ENCODE measurements at places on chromosomes 12 and 14. TPM values are rescaled to one million over a fixed set of nuclear protein-coding genes. Genes with fewer than 3 reads are reported as not detected.

GRCh38 chr12:59708064-59708463, 112.2 kb downstream of the SLC16A7 start:
- DNase-seq: no peak

DNA sequence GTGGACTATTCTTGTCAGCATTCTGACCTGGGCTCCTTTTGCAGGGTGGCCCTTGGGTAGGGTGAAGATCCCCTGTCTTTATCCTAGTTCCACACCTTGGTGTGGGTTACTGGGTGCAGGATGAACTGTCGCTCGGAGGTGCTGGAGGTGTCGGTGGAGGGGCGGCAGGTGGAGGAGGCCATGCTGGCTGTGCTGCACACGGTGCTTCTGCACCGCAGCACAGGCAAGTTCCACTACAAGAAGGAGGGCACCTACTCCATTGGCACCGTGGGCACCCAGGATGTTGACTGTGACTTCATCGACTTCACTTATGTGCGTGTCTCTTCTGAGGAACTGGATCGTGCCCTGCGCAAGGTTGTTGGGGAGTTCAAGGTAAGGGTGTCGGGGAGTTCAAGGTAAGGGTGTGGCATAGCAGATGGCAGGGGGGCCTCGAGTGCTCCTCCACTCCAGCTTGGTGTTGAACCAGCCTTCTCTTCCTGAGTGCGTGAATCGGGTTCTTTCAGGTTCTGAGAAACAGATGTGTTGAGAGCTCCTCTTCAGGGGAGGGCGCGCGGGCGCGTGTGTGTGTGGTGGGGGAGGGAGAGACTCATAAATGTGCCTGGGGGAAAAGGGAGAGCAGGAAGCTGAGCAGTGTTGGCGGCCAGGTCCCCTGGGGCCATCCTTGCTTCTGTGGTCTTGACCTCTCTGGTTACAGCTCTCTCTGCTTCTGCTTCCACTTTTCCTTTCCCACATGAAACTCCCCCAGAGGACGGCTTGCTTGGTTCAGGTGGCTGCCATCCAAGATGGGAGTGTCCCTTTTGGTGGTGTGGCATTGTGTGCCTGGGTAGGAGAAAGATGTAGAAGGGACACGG, 4.0 kb downstream of the ATG101 start:
- DNase-seq: no peak

DNA sequence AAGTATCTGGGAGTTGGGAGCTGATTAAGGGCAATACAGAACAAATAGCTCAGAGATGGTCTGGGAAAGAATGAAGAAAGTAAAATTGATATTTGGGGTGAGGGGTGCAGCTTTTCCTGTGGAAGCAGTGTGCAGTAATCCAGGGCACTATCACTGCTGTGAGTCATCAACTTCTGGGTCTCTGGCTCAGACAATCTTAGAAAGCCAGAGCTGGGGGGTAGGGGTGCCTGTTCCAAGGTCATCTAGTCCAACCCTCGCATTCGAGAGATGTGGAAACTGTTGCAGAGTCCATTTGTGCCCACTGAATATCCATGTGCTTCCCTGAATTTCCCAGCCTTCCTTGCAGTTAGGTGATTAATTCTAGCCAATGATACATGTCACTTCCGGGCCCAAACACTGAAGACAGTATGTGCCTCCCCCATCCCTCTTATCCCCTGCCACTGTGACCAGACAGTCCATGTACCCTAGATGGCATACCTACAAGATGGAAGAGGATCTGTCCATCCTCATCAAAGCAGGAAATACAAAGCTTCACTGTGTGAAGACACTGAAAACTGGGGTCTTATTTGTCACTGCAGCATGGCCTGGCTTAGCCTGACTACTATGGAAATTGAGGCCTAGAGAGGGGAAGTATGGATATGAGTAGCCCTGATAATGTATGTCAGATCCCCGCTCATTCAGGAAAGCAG, 51.9 kb downstream of the ZFP36L1 start:
- no peak for DNase-seq

Gene MFAP5
- total RNA-seq: not detected

GRCh38 chr12:23006413-23006812, 381.4 kb downstream of the ETNK1 start:
- DNase-seq: no peak

DNA sequence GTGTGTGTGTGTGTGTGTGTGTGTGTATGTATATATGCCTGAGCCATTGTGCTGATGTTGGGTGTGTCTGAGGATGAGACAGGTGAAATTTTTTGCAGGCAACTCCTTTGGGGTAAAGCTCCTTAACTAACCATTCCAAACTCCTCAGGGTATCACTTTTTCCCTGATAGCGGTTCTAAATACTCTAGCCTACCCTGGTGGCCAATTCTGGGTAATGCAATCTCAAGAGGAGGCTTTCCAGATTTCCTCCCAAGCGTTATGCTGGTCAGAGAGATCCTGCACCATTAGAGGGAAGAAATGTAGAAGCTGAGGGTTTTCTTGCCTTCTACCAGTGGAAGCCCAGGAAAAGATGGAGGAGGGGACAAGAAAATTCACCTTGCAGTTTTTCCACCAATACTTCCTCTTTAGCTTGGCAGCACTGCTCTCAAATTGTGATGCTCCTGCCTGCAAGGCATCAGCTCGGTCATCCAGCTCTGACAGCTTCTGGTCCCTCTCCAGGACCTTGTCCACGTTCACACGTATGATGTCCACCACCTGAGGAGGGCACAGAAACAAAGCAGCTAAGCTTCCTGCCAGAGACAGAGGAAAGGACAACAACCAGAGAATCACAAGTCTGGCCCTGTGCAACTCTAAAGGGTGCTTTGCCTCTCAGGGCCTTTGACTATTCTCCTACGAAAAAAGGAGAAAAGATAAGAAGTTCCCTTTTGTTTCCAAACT, 4.9 kb downstream of the VAMP1 start:
- DNase-seq: peak; percentile 52

DNA sequence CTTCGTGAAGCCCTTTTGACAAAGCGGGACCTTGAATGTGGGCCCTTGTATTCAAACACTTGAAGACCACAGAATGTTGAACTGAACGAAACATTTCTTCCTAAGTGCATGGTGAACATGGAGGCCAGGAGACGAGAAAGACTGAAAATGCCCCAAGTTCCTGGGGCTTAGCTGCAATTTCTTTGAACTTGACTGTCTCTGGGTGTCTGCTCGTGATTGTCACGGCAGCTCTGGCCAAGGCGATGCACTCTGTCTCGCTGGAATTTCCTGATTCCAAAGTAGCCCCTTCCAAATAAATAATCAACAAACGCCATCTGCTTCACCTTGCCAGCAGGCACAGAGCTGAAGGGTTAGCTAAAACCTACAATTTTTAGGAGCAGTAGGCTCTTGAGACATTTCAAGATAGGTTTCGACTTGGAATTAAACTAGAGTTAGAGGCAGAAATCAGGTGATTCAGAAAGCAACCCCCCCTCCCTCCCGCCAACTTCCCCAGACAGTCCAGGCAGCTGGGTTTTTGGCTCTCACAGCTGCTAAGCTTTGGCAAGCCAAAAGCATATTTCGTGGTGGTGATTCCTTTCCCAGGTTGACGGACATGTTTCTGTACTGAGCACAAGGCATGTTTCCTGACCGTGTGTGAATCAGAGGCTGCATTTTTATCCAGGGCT, 13.5 kb upstream of the IRF2BPL start:
- DNase-seq: no peak

Gene OGFOD2
- total RNA-seq: 17.3 TPM

- DNase-seq: no peak
Measured at GRCh38 chr12:52740584-52740983, 36.6 kb downstream of the KRT76 start.

- no peak for DNase-seq
Measured at GRCh38 chr12:94207849-94208621, 59.7 kb downstream of the PLXNC1 start.

- DNase-seq: no peak
Measured at GRCh38 chr12:26056335-26056734, 68.5 kb downstream of the BHLHE41 start.

DNA sequence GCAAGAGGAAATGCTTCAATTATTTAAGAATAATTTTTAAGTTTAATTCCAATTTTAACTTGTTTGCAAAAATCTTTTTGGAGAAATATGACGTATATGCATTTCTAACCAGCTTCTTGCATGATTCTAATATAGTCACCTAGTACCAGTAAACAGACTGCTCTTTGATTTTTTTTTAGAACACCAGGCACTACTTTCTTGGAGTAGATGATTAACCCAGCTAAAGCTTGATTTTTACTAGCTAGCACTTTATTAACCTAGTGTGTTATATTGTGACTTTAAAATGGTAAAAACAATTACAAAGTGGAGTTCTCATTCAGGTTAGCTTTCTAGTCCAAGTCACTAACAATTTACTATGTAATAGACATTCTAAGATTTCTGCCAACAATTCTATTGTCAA, 32.6 kb upstream of the FGD4 start:
- no peak for DNase-seq

- DNase-seq: no peak
Measured at GRCh38 chr12:5884285-5884684, 60.8 kb downstream of the ANO2 start.

- DNase-seq: no peak
Measured at GRCh38 chr12:12387501-12387900, 30.6 kb downstream of the BORCS5 start.

GRCh38 chr14:50792051-50792477, 38.9 kb downstream of the NIN start:
- DNase-seq: no peak

DNA sequence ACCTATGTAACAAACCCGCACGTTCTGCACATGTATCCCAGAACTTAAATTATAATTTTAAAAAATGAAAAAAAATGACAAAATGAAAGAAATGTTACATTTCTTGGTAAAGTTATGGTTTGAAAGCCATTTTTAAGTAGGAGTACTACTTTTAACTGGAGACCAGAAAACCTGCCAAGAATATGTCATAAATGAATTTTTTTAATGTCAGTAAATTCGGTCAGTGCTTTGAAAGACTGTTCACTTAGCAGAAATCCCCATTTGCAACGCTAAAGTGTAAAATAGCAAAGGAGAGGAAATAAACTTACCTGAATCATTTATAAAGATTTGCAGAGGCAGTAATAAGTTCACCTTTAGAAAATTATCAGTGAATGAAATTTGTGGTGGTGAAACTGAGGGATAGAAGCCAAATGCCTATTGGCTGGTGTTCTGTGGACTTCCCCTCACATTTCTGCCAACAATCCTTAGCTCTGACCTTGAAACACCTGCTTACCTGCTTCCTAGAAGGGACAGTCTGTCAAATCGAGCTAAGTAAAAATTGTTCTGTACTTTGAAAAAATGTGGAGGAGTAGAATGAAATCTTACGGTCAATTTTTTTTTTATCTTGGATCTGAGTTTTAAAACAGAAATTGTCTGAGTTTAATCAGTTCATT, 714.2 kb downstream of the SLC6A15 start:
- DNase-seq: no peak

Gene ZDHHC22
- 38.6 TPM for total RNA-seq

DNA sequence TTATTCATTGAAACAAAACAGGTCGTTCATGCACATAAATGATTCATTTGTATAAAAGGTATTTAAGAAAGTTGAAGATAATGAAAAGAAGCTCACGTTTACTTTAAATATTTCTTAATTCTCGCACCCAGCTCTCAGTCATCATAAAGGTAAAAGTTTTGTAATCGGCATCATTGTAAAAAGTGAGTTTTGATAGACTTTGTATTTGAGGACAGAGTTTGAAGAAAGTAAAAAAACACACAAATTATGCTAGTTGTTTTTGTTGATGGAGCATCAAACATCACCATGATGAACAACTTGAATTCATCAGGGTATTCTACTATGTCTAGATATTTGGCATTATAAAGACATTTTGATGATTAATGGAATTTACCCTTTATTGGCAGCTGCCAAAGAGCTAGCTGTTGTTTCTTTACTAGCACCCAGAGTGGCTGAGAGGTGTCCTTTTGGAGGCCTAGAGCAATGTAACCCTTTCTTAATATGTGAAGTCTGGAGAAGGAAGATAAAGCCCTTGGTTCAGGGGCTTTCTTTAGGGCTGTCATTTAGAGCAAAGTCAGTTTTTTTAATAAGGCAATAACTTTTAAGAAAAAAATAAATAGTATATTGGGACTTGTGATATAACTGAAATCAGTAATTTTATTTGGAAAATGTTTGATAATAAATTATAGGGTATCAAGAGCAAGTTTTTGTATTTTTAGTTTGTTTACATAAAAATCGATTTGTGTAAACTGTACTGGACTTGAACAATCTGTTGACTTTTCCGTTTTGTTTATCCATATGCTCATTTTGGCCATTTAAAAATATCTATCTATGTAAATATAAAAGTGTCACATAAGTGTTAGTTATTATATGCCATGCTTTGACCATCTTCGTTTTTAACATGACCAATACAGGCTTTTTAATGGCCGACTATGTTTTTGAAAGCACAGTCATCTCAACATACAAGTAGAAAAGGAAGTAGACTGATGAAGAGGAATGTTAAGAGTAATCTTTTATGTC, 7.4 kb downstream of the GLRX5 start:
- DNase-seq: no peak

GRCh38 chr12:66279123-66279712, 23.1 kb upstream of the HELB start:
- no peak for DNase-seq

DNA sequence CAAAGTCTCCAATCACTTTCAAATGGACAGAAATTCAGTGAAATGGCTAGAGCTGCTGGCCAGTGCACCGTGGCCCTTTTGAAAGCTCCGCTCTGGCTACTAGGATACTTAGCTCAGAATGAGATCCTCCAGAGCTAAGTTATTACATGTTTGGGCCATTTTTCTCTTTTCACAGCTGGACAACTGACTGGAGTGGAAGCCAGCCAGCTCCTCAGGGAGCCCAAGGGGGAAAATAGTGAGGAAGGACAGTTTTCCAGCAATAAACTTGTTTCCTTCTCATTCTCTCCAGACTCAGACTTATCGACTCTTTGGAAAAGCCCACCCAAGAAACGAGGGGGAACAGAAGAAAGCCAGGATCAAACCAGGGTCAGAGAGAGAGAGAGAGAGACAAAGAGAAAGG, 266.0 kb downstream of the KSR2 start:
- DNase-seq: no peak

DNA sequence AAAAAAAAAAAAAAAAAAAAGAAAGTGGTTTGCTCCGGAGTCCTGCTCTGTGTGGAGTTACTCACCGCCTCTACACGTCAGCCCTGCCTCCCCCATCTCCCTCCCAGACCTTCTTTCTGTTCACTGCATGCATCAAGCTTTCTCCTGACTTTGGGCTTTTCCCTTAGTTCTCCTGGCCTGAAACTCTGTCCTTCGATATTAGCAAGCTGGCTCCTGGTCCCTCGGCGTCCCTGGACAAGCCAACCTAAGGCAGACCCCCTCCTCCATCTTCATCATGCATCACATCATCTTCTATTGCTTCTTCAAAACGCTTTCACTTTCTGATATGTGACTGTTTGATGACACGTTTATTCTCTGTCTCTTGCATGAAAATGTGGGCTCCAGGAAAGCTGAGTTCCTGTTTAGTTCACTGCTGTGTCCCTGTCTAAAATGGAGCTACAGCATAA, 40.6 kb downstream of the SLC15A4 start:
- no peak for DNase-seq

- DNase-seq: no peak
Measured at GRCh38 chr12:44490181-44490580, 385.9 kb downstream of the NELL2 start.

Gene PNN
- total RNA-seq: 156 TPM

GRCh38 chr12:117528538-117528937, 167.1 kb upstream of the NOS1 start:
- no peak for DNase-seq

Gene GEMIN2
- total RNA-seq: 34.9 TPM

Gene KRT80
- 0.11 TPM for total RNA-seq

- no peak for DNase-seq
Measured at GRCh38 chr12:87304406-87304805, 724.8 kb downstream of the C12orf50 start.
